ENCODE measurements at places on chromosomes 4 and X.

GRCh38 chr4:33369446-33369845 lies 2649.3 kb downstream of the PCDH7 start:
- DNase-seq = no peak

GRCh38 chr4:180900781-180901180 lies 1342.4 kb upstream of the TENM3 start:
- no peak for DNase-seq

DNA sequence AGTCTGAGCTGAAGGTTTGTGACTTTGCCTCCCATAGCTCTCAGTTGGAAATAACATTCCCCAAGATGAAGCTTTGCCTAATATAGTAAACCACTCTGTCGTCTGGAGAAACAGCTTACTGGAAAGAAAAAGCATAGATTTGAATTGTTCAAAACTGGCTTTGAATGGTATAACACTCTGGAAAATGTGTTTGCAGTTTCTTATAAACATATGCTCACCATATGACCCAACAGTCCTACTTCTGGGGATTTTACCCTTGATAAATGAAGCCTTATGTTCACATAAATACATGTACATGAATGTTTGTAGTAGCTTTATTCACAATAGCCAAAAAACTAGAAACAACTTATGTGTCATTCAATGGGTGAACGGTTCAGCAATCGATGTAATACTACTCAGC lies 10.2 kb downstream of the VEGFD start:
- no peak for DNase-seq

DNA sequence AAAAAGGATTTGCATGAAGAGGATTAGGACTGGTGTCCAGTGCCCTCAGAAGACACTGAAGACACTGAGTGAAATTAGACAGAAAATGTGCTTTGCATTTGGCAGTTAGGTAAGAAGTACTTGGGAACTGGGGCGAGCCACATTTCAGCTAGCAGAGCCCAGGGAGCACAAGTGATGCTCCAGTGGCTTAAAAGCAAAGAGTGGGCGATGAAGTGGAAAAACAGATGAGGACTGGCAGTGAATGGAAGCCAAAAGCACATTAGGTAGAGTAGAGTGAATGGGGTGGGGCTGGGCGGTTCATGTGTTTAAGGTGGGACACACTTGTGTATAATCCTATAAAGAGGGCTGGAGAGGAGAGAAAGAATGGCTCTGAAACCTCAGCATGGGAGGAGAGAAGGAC lies 18.4 kb downstream of the DCLK2 start:
- DNase-seq = no peak

DNA sequence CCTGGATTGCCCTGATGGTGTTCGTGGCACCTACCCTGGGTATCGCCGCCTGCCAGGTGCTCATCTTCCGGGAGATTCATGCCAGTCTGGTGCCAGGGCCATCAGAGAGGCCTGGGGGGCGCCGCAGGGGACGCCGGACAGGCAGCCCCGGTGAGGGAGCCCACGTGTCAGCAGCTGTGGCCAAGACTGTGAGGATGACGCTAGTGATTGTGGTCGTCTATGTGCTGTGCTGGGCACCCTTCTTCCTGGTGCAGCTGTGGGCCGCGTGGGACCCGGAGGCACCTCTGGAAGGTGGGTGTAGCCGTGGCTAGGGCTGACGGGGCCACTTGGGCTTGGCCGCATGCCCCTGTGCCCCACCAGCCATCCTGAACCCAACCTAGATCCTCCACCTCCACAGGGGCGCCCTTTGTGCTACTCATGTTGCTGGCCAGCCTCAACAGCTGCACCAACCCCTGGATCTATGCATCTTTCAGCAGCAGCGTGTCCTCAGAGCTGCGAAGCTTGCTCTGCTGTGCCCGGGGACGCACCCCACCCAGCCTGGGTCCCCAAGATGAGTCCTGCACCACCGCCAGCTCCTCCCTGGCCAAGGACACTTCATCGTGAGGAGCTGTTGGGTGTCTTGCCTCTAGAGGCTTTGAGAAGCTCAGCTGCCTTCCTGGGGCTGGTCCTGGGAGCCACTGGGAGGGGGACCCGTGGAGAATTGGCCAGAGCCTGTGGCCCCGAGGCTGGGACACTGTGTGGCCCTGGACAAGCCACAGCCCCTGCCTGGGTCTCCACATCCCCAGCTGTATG lies 1.8 kb downstream of the AVPR2 start:
- no peak for DNase-seq

- no peak for DNase-seq
Measured at GRCh38 chr4:8419222-8420041, 21.1 kb downstream of the ACOX3 start.
